ENCODE measurements at places on chromosomes 2 and 18.

- no peaks in the 10 kb centered on the region for H3K36me3 ChIP-seq
- H3K27ac ChIP-seq, result no peak overlapping the region
- H3K4me3 ChIP-seq, result no peak overlapping the region
- no peak for DNase-seq
- no peaks in the 10 kb centered on the region for H3K27me3 ChIP-seq
Measured at GRCh38 chr2:71685073-71685848, 231.9 kb downstream of the DYSF start.

- H3K36me3 ChIP-seq, result no peaks in the 10 kb centered on the region
- no peak overlapping the region for H3K27ac ChIP-seq
- H3K4me1 ChIP-seq, result no peaks in the 10 kb centered on the region
- no peak for DNase-seq
- H3K27me3 ChIP-seq, result no peaks in the 10 kb centered on the region
- H3K4me3 ChIP-seq, result no peak overlapping the region
Measured at GRCh38 chr18:63860531-63860930, 27.0 kb upstream of the SERPINB2 start.

DNA sequence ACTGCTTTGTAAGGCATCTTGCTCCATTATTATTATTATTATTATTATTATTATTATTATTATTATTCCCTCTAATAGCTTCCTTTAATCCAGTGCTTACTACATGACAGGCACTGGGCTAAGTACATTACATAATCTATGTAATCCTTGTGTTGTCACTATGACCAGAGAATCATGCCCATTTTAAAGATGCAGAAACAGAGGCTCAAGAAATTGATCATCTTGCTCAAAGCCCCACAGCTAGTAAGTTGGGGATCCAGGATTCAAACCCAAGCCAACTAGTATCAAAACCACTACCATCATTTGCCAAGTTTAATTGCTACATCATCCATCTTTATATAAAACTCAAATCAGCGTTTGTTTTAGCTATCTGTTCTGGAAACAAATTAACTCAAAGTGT is 594 bp upstream of the NGEF start:
- H3K4me3 ChIP-seq, result no peak overlapping the region
- H3K27me3 ChIP-seq, result no peaks in the 10 kb centered on the region
- DNase-seq, result no peak
- no peak overlapping the region for H3K27ac ChIP-seq
- H3K4me1 ChIP-seq, result no peaks in the 10 kb centered on the region
- H3K36me3 ChIP-seq, result no peaks in the 10 kb centered on the region

- H3K27ac ChIP-seq, result no peak overlapping the region
- no peak for DNase-seq
- H3K27me3 ChIP-seq, result no peaks in the 10 kb centered on the region
- no peaks in the 10 kb centered on the region for H3K36me3 ChIP-seq
- H3K4me3 ChIP-seq, result no peak overlapping the region
Measured at GRCh38 chr2:95271381-95271971, 2.8 kb upstream of the PROM2 start.

GRCh38 chr18:22088996-22089640 is 80.3 kb upstream of the GATA6 start:
- H3K27ac ChIP-seq, result no peak overlapping the region
- no peaks in the 10 kb centered on the region for H3K27me3 ChIP-seq
- no peaks in the 10 kb centered on the region for H3K36me3 ChIP-seq

DNA sequence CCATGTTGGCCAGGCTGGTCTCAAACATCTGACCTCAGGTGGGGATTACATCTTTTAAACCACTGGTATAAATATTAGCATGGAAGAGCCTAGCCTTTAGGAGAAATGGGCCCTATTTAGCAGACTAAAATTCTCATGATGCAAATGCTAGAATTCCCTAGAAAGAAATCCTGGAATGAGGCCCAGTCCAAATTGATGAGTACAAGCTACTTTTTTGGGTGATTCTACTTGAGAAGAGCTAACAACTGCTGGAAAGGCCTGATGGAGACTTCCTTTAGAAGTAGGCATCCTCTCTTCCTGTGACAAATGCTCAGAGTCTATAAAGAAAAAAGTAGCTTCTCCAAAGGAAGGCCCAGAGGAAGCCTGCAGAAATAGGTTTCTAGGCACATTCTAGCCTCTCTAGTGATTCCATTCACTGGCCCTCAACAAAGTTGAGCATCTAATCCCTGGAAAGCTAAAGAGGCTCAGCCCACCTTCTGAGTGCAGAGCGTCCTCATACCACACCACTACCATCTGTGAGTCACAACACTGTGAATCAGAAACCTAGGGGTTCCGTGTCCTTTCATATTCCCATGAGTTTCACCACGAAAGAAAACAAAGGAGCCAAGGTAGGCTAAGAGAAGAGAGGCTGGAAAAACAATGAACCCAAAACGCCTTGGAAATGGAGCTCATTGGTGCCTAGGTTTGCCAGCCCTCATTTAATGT is 183.1 kb downstream of the C1D start:
- no peak for DNase-seq
- H3K27ac ChIP-seq, result no peak overlapping the region
- no peaks in the 10 kb centered on the region for H3K36me3 ChIP-seq
- no peaks in the 10 kb centered on the region for H3K4me1 ChIP-seq
- H3K4me3 ChIP-seq, result no peak overlapping the region

GRCh38 chr2:84640411-84640810 is 124.1 kb downstream of the DNAH6 start:
- H3K27me3 ChIP-seq, result no peaks in the 10 kb centered on the region
- H3K36me3 ChIP-seq, result no peaks in the 10 kb centered on the region
- DNase-seq, result no peak
- H3K27ac ChIP-seq, result no peak overlapping the region
- H3K4me1 ChIP-seq, result no peaks in the 10 kb centered on the region
- no peak overlapping the region for H3K4me3 ChIP-seq

- no peaks in the 10 kb centered on the region for H3K4me1 ChIP-seq
- no peak for DNase-seq
- no peaks in the 10 kb centered on the region for H3K36me3 ChIP-seq
- no peaks in the 10 kb centered on the region for H3K27me3 ChIP-seq
- H3K4me3 ChIP-seq, result no peak overlapping the region
Measured at GRCh38 chr2:136207030-136207623, 89.2 kb upstream of the CXCR4 start.

GRCh38 chr2:41764131-41764530 is 283.7 kb upstream of the PKDCC start:
- no peak overlapping the region for H3K27ac ChIP-seq
- no peaks in the 10 kb centered on the region for H3K27me3 ChIP-seq
- no peaks in the 10 kb centered on the region for H3K4me1 ChIP-seq
- no peaks in the 10 kb centered on the region for H3K36me3 ChIP-seq

DNA sequence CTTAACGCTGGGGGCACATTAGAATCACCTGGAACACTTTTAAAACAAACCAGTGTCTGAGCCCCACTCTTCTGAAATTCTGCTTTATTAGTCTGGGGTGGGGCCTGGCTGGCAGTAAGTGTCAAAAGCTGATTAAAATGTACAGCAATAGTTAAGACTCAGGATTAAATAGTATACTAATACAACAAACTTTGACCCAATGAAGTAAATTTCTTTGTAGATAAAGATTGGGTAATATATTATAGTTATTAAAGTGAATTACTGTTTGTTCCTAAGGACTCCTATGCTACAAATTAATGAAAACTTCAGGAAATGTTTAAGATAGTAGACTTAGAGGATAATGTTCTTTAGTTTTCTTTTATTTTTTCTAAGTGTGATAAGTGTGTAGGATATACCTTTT is 160.9 kb downstream of the FAM124B start:
- no peaks in the 10 kb centered on the region for H3K4me1 ChIP-seq
- no peaks in the 10 kb centered on the region for H3K36me3 ChIP-seq
- no peak overlapping the region for H3K4me3 ChIP-seq
- H3K27ac ChIP-seq, result no peak overlapping the region
- no peaks in the 10 kb centered on the region for H3K27me3 ChIP-seq

DNA sequence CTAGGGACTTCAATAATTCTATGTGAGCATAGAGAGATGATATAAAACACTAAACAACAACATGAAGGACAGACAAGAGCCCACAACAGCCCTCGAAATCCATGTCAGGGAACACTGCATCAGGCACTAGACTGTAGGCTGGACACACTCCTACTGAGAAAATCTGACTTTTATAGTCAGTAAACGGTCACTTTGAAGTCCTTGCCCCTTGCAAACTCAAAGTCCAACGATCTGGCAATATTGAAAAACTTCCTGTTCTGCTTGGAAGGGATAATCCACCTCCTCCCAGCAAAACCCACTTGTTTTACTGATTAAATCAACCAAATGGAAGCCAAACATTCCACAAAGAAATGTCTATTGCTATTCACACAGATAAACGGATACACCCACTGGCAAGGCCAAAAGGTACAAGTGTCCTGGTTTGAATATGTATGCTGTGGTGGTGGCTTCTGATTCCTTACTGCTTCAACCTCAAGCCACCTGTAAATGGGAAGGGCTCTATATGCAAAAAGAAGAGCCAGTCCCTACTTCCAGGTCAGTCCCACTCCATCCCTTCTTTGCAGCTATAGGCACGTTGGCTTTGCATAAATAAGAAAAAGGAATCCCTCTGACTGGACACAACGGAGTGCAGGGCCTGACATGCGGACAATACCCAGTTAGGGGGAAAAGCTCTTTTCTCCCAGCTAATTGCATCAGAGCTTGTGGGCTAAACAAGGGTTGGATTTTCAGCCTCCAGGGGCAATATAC is 56.6 kb downstream of the STK39 start:
- H3K4me3 ChIP-seq, result no peak overlapping the region
- H3K36me3 ChIP-seq, result no peaks in the 10 kb centered on the region
- DNase-seq, result peak; percentile 30

DNA sequence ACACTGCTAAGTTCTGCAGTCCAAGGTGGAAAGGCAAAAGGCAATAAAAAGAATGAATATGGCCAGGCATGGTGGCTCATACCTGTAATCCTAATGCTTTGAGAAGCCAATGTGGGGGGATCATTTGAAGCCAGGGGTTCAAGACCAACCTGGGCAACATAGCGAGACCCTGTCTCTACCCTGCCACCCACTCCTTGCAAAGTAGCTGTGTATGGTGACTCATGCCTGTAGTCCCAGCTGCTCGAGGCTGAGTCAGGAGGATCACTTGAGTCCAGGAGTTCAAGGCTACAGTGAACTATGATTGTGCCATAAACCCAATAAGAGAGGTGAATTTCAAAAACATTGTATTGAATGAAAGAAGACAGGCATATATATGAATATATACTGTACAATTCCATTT is 2.4 kb downstream of the MYL12B start:
- no peaks in the 10 kb centered on the region for H3K27me3 ChIP-seq
- DNase-seq, result no peak
- H3K4me1 ChIP-seq, result peaks cover 6% of the 10 kb centered on the region
- H3K27ac ChIP-seq, result no peak overlapping the region
- peaks cover 1% of the 10 kb centered on the region for H3K36me3 ChIP-seq
